Stimulated activated CD8-positive, alpha-beta memory T cell treated with anti-CD3 and anti-CD28 coated beads, Interleukin-7, amount 100 ng/mL, for 1 hour (primary cell): ENCODE measurements at places on chromosomes 1 and 21.

GRCh38 chr1:161497961-161498360 lies 7.3 kb upstream of the FCGR2A start:
- no peak for DNase-seq

- no peak for DNase-seq
Observed at GRCh38 chr1:99784143-99784542, 17.7 kb upstream of the FRRS1 start.

DNA sequence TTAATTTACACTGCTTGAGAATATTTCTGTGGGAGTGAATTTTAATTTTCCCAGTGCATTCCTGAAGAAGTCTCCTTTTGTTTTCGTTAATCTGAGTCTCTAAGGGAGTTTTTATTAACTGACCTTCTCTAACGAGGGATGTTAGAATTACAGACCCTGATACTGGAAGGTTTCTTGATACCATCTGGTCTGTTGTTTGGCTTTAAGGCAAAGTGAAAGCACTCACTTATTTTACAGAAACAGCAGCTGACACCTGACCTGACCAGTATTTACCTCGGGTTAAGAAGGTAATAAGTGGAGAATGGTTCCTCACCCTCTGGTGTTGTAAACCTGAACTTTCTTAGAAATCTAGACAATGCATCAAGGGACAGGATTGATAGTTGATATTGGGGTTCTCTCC lies 12.4 kb downstream of the CDC14A start:
- DNase-seq = no peak

DNA sequence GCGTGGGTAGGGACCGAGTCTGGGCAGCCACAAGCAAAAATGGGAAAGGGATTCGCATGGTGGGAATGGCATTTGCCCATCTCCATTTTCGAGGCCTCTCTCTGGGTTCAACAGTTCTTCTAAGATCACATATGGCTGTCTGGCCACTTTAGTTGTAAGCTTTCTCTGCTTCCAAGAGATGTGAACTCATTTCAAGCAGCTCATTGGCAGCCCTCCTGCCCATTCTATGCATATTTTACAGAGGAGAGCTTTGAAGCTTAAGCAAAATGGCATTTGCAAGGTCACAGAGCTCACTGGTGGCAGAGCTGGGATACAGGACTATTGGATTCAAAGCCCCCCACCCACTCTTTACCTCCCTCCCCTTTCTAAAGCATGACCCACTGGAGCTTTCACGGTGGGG lies 93.7 kb downstream of the HHIPL2 start:
- no peak for DNase-seq

GRCh38 chr1:166391279-166392066 lies 224.7 kb upstream of the FAM78B start:
- DNase-seq = no peak

- no peak for DNase-seq
Observed at GRCh38 chr1:206738370-206739366, 31.9 kb upstream of the IL19 start.

GRCh38 chr1:45266151-45266801 lies 59.9 kb upstream of the ZSWIM5 start:
- DNase-seq = no peak

DNA sequence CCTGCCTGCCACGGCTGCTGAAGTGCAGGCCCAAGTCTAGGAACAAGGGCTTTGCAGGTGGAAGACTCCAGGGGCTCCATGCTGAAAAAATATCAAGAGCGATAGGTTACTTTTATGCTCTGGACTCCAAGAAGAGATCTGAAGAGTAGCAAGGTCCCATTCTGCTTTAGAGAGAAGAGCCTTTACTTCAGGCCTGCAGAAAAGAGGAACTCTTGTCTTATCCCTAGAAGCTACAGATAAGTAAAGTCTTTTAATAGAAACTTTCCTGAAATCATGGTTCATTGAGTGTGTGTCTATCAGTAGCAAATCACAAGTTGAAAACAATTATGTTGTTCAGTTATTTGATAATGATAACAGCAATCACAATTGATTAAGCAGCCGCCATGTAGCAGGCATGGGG lies 113.3 kb downstream of the TNR start:
- DNase-seq = no peak

GRCh38 chr1:100703716-100704115 lies 15.8 kb upstream of the VCAM1 start:
- DNase-seq = no peak

DNA sequence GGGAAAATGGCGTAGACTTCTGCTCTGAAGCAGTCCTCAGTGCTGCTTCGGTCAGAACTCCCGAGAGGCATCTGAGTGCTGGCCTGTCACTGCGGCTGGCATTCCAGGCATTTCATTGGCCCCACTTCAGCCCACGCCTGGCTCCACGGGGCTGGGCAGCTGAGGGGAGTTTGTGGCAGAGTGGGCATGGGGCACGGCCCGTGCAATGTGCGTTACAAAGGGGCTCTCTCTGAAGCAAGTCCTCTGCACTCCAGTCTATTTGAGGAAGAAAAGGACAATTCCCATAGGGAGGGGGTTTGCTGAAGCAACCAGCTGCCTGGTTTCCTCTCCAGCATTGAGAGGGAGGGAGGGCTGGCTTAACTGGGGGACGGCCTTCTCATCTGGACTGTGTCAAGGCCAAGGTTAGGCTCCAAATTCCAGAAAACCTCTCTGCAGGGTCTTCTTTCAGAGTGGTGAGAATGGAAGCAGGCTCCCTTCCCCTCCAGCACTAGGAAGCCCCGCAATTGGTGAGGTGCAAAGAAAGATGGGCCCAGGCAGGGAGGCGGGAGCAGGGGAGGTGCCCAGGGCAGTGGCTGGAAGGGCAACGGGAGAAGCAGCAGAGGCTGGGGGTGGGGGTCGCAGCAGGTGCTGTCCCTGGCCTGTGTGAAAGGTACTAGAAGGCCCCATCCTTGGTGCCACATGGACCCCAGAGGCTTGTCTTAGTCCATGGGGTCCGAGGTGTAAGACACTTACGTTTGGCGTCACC lies 21.1 kb upstream of the GPR157 start:
- no peak for DNase-seq

DNA sequence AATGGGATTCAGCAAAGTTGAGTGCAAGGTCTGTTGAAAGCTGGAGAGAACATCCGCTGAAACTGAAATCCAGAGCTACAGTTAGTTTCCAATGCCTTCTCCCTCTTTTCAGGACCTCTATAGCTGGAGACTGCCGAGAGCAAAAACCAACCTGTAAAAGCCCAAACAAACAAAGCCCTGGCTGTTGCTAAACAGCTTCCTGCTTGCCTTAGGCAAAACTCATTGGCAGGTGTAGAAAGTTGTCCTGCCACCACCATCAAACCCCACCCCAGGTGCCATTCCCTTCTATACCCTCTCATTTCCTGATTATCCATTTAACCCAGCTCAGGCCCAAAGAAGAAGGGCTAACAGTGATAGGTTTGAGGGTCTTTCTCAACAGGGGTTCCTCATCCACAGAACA lies 24.7 kb downstream of the SCYL3 start:
- DNase-seq = no peak

- no peak for DNase-seq
Observed at GRCh38 chr1:168341483-168341975, 60.9 kb downstream of the TBX19 start.

GRCh38 chr1:40856116-40856515 lies 6.0 kb downstream of the CITED4 start:
- no peak for DNase-seq

DNA sequence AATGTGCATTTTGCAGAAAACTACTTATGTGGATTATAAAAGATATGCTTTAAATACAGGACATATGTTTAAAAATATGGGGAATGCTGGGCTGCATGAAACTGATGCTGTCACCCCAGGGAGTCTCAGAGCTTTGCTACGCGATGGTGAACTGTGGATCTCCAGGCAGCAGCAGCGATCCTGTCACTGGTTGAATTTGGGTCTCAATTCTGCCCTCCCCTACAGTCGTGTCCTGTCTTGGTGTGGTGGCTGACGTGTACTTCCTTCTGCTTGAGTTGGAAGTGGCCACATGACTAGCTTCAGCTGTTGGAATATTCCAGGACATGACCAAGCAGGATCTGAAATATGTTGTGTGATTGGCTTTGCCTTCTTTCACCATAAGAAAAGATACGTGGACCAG lies 222.9 kb upstream of the AJAP1 start:
- DNase-seq = no peak

DNA sequence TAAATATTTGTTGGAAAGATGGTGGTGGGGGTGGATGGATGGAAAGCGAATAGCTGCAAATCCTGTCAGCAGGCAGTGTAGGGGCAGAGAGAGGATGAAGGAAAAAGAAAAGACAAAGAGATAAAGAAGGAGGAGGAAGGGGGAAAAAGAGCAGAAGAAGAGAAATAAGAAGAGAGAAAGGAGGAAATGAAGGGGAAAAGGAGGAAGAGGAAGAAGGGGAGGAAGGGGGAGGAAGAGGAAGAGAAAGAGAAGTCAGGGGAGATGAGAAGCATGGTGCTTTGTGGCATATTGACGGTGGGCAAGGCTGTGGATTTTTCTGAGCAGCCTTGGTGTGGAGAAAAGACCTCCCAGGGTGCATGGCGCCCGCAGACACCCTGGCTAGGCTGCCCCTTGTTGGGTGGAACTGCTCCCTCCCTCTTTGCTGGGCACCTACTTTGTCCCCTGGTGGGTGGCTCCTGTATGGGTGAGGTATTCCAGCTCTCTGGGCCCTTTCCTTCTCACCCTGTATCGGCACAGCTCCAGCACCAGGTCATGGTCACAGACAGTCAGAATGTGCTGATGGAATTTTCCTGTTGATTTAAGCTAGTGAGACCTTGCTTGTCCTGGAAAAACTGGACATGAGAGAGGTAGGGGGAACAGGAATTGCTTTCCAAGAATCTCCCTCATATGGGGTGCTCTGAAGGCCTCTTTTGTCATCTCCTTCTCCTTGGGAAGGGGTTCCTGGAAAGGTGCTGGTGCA lies 45.7 kb upstream of the TLR5 start:
- no peak for DNase-seq

DNA sequence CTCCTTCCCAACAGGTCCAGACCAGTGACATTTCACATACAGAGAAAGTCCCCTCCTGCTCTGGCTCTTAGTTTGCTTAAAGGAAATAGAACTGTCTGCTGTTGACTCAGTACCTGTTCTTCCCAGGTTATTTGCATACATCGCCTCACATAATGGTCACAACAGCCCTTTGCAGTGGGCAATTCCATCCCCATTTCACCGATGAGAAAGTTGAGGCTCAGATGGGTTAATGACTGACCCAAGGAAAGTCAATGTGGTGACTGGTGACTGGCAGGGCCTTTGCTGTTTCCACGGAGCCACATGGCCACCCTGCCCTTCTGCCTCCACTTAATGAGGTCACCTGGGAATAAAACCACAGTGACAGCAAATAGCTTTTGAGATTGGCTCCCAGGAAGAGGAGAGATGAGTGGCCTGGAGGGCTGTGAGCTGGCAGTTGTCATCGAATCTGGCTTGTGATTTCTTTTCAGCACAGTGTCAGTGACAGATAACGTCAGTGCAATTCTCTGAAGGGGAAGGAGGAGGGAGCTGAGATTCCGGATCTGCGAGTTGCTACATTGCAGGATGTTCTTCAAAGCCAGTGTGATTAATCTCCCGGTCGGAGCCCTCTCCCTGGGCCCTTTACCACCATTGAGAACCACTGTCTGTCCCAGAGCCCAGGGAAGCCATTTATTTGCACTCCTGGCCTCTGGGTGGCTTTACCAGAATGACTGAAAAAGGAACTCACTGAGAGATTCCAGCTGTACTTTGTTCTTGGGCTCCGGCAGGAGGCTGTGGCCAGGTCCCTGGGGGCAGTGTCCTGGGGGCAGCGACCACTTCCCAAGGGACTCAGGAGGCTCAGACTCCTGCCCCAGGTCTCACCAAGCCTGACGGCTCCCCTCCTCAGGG lies 117.2 kb downstream of the CNIH3 start:
- DNase-seq = no peak

GRCh38 chr1:175163702-175164101 lies 28.9 kb downstream of the KIAA0040 start:
- no peak for DNase-seq

DNA sequence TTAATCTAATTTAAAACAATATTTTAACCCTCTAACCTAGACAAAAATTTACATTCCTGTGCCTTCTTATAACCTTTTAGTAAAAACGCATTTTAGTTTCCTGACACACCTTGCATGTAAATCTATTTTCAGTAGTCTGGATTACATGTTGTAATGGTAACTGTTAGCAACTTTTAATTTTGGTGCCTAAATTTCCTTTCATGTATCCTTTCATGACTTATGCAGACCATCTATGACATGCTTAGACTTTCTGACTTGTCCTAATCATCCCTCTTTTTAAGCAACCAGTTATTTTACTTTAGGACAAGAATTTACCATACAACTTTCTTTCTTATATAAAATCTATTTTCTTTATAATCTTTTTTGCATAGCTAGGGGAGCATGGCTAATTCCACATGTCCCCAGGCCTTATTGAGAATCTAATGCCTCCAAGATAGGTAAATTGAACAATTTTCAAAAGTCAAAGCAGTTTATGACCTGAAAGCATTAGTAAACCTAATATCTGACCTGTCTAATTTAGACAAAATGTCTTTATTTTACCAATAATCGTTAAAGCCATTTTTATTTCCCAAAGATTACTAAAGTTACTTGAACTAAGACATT lies 57.5 kb upstream of the IL12RB2 start:
- DNase-seq = no peak

DNA sequence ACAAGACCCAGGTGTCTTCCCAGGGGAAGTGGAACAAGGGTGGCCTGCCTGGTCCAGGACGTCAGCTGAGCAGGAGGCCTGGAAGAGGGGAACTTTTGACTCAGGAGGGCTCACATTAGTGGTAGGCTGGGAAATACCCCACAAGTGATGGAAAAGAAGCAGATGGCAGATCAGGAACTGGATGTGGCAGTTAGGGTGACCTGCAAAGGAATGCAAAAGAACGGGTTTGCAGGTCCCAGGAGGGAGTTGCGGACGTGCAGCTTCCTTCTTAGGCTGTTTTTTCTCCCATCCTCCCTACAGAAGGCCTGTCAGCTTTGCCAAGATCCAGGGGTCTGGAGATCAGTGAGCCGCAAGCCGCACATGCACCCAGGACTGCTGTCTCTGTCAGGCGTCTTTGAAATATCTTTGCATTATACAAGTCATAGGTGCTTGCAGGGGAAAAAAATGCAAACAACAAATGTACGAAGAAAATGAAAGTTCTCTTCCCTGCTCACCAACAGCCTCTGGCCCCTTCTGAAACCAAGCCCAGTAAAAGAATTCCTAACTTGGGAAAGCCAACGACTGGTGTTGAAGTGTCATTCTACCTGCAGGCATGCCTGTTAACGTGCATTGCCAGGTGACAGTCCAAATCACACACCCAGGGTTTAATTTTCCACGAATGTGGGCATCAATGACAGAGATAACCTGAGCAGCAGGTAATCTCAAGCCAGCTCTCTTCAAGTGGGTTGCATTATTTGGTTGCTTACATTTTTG lies 34.4 kb downstream of the NENF start:
- no peak for DNase-seq

- no peak for DNase-seq
Observed at GRCh38 chr1:223667484-223668182, 2.1 kb upstream of the CAPN8 start.

GRCh38 chr1:211327346-211327921 lies 801 bp downstream of the TRAF5 start:
- no peak for DNase-seq

DNA sequence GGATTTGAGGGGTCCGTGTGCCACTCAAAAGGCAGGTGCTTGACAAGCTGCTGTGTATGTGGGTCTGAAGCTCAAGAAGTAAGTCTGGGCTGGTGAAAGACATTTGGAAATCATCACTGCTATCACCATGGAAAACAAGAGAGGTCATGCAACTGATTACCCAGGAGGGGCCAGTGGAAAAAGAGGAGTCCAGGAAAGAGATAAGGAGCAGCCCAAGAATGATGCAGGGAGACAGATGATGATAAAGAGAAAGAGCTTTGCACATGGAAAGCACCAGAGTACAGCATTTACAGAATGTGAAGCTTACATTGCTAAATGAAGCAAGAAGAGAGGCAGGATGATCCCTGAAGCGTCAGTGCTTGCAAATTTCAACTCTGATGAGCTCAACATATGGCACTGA lies 203.2 kb downstream of the SETD4 start:
- no peak for DNase-seq
